ENCODE measurements at places on chromosomes 5 and 9. TPM values are rescaled to one million over a fixed set of nuclear protein-coding genes. Genes with fewer than 3 reads are reported as not detected.

The F12 gene
- total RNA-seq = 6.5 TPM

GRCh38 chr9:110807956-110808598 lies 139.5 kb downstream of the MUSK start:
- no peak overlapping the region for H3K4me3 ChIP-seq
- no peaks in the 10 kb centered on the region for H3K36me3 ChIP-seq
- no peaks in the 10 kb centered on the region for H3K4me1 ChIP-seq
- no peak overlapping the region for H3K27ac ChIP-seq

DNA sequence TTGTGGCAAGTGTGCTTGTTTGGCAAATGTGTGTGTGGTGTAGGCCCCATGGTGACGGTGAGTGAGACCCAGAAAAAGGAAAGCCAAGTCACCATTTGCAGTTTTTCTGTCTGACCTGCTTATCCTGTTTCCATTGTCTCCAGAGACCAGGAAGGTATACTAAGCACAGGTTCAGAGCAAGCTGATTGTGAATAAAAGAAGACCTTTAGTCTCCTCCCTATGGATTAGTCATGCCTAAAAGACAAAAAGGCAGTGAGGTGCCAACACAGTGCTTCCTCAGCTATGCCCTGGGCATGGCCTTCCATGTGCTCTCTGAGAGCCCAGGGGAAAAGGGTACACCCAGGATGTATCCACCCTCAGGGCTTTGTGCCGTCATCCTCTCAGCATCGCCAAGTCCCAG lies 49.2 kb upstream of the SHOC1 start:
- no peaks in the 10 kb centered on the region for H3K36me3 ChIP-seq
- no peaks in the 10 kb centered on the region for H3K4me1 ChIP-seq
- H3K4me3 ChIP-seq = no peak overlapping the region
- H3K27me3 ChIP-seq = no peaks in the 10 kb centered on the region

- DNase-seq = no peak
- no peaks in the 10 kb centered on the region for H3K4me1 ChIP-seq
- no peaks in the 10 kb centered on the region for H3K27me3 ChIP-seq
- no peaks in the 10 kb centered on the region for H3K36me3 ChIP-seq
- no peak overlapping the region for H3K4me3 ChIP-seq
- H3K27ac ChIP-seq = no peak overlapping the region
These were observed 201.7 kb downstream of the KDM4C start for GRCh38 chr9:6959270-6960000.

DNA sequence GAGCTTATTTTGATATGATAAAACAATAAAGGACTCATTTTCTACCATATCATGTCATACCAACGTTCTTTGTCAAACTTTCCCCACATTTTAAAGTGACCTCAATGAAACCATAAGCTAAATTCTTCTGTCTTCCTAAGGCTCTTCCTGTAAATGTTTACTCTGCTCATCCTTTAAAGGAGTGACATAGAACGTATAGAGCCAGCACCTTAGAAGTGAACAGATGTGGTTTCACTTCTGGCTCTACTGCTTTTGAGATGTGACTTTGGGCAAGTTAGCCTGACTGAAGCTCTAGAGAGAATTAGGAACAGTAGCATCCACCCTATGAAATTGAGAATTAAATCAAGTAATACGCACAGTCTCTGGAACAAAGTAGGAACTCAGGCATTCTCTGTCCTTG lies 24.1 kb downstream of the SAR1B start:
- no peak overlapping the region for H3K4me3 ChIP-seq
- peaks cover 21% of the 10 kb centered on the region for H3K36me3 ChIP-seq
- H3K27me3 ChIP-seq = no peaks in the 10 kb centered on the region
- H3K4me1 ChIP-seq = no peaks in the 10 kb centered on the region
- H3K27ac ChIP-seq = no peak overlapping the region

DNA sequence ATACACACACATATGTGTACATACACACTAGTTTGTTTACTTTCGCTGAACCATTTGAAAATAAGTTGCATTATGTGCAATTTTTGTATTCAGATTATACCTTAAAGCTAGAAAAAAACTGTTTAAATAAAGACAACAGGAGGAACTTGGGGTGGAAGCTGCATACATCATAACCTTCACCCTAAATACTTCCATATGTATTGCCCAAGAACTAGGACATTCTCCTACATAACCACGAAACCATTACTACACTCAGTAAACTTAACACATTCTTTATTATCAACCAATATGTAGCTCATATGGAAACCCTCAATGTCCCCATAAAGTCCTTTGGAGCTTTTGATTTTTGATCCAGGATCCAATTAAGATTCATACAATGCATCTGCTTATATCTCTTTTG lies 83.3 kb downstream of the GIN1 start:
- H3K4me1 ChIP-seq = no peaks in the 10 kb centered on the region
- H3K36me3 ChIP-seq = no peaks in the 10 kb centered on the region
- H3K27ac ChIP-seq = no peak overlapping the region
- no peak for DNase-seq

The HRCT1 gene
- total RNA-seq = not detected

The PCDHGB5 gene
- 1.9 TPM for total RNA-seq

- 0 out of 2 replicates have a peak, but pooled peaks cover 1% of the 10 kb centered on the region for H3K4me1 ChIP-seq
- no peak for DNase-seq
- no peak overlapping the region for H3K4me3 ChIP-seq
- H3K27ac ChIP-seq = no peak overlapping the region
- no peaks in the 10 kb centered on the region for H3K36me3 ChIP-seq
These were observed 89.8 kb downstream of the PTTG1 start for GRCh38 chr5:160511280-160511929.

The GRHPR gene
- total RNA-seq = 98.1 TPM

Measured in H1 (cell line).